ENCODE measurements at places on chromosomes 6 and 20.
A peak's percentile ranks its signal among the peaks of the same experiment; 100 is the strongest.

DNA sequence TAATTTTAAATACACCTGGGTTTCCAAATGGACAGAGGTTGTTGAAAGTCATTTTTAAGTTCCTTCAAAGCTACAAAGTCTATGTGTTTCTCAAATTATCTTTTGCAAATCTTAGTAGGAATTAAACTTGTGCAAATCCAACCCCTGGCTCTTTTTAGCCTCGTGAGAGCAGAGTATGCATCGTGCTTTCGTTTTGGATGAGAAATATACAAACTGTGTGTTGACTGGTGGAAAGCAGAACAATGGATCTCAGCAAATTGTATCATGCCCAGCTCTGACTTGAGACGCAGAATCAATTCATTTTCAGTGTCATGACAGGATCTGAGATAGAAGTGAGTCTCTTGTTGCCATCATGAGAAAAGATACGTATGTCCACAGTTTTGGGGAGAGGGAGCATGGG is 542.4 kb upstream of the FLRT3 start:
- DNase-seq: no peak

- peak; percentile 56 for DNase-seq
Observed at GRCh38 chr6:149888659-149889058, 9.3 kb downstream of the RAET1E start.

DNA sequence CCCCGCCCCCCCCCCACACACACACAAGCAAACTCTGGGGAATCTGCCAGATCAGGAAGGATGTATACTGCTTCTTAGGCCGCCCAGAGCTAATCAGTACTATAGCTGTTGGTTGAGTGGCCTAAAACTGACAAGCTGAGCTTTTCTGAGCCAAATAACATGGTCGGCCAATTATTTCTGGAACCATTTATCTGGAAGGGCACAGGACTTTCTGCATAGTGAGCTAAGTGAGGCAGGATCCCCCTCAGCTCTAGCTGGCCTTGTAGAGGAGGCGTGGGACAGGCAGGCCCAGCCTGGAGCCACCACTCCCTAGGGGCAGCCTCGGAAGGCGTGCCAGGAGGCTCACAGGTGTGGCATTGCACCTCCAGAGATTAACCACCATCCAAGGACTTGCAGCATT is 200.1 kb downstream of the TMEM242 start:
- DNase-seq: no peak

DNA sequence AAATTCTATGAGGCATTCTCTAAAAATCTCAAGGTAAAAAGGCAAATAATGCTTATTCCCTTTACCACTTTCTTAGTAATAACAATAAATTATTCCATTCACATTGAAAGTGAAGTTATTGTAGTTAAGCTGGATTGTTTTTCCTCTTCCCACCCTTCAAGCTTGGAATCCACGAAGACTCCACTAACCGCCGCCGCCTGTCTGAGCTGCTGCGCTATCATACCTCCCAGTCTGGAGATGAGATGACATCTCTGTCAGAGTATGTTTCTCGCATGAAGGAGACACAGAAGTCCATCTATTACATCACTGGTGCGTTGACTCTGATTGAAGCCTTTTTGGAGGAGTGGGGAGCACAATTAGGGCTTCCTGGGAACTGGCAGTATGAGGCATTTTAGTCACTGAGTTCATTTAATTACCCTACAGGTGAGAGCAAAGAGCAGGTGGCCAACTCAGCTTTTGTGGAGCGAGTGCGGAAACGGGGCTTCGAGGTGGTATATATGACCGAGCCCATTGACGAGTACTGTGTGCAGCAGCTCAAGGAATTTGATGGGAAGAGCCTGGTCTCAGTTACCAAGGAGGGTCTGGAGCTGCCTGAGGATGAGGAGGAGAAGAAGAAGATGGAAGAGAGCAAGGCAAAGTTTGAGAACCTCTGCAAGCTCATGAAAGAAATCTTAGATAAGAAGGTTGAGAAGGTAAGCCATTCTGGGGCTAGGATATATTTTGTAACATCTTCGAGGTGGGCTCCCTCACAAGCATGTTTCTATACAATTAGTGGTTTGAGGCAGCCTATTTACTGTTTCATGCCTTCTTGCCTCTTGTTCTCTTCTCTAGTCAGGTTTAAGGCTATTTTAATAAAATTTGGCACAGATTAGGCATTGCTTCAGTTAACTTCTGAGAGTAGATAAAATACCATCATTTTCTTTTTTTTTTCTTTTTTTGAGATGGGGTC is 4.9 kb downstream of the HSP90AB1 start:
- DNase-seq: no peak

GRCh38 chr20:36497856-36498255 is 43.5 kb upstream of the MYL9 start:
- DNase-seq: no peak

DNA sequence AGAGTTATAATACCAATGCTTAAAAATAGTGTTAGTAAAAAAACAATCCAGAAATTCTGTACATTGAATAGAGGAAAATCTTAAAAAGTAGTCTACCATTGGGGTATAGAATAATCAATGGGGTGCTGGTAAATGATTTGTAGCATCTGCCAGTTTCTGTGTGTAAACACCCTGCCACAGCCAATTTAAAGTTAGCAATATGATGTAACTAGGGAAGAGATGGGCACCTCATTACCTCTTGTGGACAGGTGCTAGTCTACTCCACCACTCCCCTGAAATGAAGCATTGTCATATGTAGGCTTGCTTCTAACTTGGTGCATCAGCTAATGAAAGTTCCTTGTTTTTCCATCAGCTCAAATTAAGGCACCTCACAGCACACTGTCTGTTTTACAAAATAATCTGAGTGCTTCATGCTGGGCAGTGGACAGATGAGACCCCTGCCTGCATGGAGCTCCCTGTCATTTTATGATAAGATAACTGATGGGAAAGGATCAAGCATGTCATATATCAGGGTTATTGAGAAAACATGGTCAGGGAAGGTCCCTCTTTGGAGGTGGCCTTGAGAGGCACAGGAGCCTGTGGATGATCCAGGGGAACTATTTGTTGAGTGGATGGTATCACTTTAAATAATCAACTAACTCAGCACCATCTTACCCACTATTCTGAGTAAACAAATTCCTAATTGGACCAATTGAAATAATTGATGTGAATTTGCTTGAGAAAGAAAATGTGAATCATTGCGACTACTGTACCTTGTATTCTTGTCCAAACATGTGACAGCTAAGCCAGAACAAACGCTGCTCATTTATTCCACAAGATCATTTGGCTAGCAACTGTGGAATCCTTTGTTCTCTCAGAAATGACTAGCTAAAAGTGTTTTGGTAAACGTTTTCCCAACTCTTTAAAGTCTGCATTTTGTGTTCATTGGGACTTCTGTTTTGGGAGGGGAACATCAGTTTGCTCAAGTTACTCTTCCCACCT is 45.9 kb upstream of the CSE1L start:
- no peak for DNase-seq

- no peak for DNase-seq
Observed at GRCh38 chr20:48716086-48716485, 111.7 kb downstream of the PREX1 start.

- no peak for DNase-seq
Observed at GRCh38 chr20:14992961-14993360, 655.5 kb upstream of the FLRT3 start.

DNA sequence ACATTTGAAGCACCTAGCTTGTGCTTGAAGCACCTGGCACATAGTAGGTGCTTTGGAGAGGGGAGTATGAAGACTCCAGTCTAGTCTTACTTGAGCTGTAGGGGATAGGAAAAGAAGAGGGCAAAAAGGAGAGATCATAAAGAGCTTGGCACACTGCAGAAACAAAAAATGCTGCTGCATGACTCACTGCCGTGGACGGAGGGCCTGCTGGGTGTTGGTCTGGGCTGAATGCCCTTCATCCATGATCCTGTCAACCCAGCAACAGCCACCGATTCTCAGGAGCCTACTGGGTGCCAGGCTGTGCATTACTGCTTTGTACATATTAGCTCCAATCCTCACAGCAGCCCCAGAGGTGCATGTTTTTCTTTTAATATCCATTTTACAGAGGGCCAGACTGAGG is 6.0 kb downstream of the PDYN start:
- no peak for DNase-seq

DNA sequence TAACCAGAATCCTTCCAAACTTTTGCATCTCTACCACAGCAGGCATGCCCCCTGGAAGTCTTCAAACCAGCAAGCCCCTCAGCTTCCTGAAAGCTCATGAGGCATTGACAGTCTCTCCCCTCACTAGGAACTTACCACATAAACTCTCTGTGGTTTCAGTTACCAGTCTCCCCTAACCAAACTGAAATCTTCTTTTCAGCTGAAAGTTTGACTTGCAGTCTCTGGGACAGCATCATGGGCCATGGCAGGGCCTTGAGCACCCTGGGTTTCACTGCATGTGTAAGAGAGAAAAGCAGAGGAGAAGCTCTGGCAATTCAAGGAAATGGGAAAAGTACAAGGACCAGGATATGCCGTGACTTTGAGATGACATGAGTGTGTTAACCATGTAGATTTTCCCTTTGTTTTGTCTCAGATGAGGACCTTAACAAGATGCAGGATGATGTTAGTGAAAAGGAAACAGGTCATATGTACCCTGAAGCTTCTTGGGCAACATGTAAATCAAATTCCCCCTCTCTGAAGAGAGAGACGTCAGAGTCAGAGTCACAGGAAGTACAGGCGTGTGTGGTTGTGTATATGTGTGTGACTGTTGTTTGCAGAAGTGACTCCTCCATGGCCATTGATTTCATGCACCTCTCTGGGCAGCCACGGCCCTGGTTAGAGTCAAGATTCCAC is 106.3 kb downstream of the TNFRSF21 start:
- DNase-seq: no peak

GRCh38 chr6:13538084-13538483 is 36.3 kb upstream of the SIRT5 start:
- no peak for DNase-seq

GRCh38 chr6:142773324-142773723 is 171.7 kb downstream of the HIVEP2 start:
- no peak for DNase-seq

DNA sequence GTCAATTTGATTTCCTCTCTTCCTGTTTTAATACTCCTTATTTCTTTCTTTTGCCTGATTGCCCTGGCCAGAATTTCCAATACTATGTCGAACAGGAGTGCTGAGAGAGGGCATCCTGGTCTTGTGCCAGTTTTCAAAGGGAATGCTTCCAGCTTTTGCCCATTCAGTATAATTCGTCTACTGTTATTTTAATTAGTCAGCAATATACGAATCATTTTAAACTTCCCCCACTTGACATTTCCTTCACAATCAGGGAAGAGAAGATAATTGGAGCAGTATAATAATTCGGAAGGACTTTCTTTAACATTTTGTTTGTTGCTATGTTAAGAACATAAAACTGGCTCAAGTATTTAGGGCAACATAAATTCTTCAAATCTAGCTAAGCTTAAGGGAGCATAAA is 860.3 kb upstream of the SLC35B3 start:
- DNase-seq: no peak

DNA sequence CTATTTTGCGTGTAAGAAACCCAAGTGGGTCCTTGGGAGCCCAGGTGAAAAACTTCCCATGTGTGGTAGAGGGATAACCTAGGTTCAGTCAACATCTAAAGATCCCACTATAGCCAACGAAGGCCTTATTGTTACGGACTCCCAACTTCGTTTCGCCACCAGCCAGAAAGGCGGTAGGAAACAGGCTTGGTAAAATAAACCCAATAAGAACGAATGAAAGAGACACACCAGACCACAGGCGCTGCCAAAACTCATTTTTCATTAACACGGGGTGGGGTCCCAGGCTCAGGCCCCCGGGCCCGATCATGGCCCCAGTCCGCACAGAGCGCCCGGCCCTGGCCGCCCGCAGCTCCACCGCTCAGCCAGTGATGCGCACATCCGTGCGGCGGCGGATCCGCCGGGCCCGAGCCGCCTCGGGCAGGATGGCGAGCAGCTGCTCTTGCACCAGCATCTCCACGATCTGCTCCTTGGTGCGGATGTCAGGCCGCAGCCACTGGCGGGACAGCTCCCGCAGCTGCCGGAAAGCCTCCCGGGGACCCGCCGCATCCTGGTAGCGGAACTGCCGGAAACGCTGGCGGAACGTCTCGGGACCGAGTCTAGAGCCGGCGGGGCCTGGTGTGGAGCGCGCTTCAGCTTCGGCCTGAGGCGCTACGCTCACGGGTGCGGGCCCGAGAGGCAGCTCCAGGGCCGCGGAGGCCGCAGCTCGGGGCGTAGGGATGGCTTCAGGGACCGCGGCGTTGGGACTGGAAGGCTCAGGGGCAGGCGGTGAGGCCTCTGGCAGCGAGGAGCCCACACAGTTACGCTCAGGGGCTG is 709 bp downstream of the SCAND1 start:
- no peak for DNase-seq

DNA sequence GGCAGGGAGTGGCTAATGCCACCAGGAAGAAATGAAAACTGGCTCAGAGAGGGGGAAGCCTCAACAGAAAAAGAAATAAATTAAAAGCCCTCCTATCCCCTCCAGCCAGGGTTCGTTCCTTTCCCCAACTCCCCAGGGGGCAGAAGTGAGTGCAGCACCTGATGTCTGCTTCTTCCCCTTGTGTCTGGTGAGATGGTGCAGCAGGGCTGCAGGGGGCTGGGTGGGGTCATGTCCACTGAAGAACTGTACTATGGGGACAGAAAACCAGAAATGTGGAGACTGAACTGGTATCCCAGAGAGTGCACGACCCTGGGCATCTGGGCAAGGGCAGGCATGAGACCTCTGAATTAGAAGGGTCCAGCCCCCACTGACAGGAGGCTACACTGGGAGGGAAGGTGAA is 4.0 kb downstream of the EGFL8 start:
- no peak for DNase-seq

GRCh38 chr20:3823881-3824280 is 3.5 kb downstream of the AP5S1 start:
- no peak for DNase-seq

GRCh38 chr20:61753316-61753942 is 312.3 kb downstream of the TAF4 start:
- no peak for DNase-seq

DNA sequence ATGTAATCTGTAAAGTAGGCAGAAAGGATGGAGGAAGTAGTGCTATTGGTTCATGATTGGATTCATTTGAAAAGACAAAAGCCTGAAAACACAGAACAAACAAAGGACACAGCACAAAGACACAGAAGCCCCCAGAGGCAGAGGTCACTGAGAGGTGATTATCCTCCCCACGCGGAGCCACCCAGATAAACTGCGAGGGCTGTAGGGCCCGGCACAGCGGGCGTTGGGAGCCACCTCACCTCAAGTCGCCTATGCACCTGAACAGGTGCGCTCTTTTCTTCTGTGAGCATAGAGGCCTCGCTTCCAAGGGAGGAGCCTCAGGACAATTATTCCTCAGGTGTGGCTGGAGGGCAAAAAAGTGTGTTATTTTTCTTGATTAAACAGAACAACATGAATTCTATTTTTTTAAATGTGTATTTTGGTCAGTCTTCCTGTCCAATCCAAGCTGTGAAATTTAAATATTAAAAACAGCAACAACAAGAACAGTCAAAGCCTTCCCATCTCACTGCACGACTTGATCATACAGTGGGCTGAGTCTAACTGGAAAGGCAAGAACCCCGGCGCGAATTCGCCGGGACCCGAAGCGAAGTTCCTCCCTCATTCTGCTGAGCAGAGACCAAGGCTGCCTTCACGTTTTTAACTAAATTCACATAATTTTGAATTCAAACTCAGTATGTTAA is 205.3 kb downstream of the THBS2 start:
- no peak for DNase-seq

GRCh38 chr6:14028631-14029030 is 88.9 kb upstream of the CD83 start:
- DNase-seq: no peak

GRCh38 chr6:36809941-36810803 is 29.1 kb downstream of the CPNE5 start:
- DNase-seq: no peak

All from NCI-H187 treated with DMSO at 0.1 percent for 48 hours (cell line).